ENCODE measurements at places on chromosomes 3 and 15.

- no peak for DNase-seq
Observed at GRCh38 chr15:31476236-31476810, 149.7 kb downstream of the KLF13 start.

DNA sequence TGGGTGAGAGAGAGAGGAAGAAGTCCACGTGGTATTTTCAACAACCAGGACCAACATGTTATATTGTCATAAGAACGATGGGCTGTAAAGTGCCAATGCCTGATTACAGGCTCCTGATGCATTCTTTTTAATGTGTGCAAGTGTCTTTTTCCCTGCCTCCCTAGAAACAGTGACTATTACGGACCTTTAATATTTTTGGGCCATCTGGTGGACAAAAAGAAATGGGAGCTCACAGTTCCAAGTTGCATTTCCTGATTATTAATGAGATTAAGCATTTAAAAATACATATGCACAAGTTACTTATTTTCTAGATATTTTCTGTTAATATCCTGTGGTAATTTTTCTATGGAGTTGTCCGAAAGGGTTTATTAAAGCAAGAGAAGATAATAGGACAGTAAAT lies 530.2 kb downstream of the NR2F2 start:
- DNase-seq = no peak

DNA sequence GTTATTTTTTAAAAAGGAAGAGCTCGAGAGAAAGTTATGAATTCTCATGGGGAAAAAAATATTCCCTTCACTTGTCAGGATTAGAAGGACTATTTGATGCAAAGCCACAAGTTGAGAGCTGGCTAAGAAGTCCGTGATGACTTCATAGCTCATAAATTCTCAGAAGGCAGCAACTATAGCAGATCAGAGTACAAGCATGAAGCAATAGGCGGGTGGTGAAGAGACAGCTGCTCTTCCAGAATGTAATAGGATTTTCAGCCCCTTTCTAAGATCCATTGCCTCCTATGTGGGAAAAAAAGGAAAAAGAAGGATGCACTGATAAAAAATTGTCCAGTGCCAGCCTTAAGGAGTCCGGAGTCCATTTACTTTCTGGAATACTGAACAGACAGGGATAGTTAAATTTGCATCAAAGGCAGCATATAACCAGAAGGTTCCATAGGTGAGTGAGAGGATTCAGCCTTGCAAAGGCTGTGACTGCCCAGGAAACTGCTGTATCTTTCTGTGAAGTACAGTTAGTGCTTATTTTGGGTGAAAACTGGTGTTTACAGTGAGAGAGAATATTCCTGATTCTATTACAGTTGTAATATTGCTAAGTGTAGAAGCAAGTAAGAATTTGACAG lies 929.5 kb upstream of the ALCAM start:
- no peak for DNase-seq

- no peak for DNase-seq
Observed at GRCh38 chr15:32790352-32790999, 72.7 kb downstream of the GREM1 start.

DNA sequence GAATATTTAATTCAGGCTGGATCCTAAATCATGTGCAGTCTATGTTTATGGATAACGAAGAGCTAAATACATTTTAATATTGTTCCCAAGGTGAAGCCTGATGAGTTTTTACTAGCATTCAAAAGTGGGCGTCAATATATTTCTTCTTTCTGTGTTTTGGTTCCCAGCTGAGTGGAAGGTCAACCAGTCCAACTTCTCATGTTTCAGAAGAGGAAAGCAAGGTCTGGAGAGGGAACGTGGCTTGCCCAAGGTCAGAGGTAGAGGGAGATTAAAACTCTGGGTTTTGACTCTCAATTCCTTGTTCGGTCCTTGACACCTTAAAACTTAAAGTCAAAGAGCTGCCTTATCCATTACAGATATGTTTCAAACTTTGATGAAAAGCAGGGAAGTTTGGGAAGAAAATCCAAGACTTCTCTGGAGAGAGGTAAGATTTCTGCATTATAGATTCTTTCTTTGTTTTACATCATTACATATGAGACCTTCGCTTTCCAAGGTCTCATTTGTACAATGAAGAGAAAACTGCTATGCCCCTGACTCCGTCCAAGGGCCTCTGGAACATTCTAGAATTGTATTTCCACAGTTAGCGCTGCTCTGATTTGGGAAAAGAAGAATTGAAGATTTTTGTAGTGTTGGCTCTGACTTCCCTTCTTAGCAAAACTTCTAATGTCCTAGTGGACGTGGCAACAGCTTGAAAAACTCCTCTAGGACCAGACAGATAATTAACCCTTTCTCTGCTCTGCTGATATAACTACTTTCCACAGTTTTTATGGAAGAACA lies 57.7 kb upstream of the HES1 start:
- DNase-seq = no peak

- no peak for DNase-seq
Observed at GRCh38 chr3:45253316-45253715, 27.2 kb upstream of the TMEM158 start.
